Stimulated activated CD8-positive, alpha-beta memory T cell treated with anti-CD3 and anti-CD28 coated beads, Interleukin-2, amount 100 ng/mL, for 1 hour (primary cell): ENCODE measurements at places on chromosomes 7 and 10.
A peak's percentile ranks its signal among the peaks of the same experiment; 100 is the strongest.

- DNase-seq, result no peak
Measured at GRCh38 chr7:77912293-77912692, 113.7 kb downstream of the PHTF2 start.

DNA sequence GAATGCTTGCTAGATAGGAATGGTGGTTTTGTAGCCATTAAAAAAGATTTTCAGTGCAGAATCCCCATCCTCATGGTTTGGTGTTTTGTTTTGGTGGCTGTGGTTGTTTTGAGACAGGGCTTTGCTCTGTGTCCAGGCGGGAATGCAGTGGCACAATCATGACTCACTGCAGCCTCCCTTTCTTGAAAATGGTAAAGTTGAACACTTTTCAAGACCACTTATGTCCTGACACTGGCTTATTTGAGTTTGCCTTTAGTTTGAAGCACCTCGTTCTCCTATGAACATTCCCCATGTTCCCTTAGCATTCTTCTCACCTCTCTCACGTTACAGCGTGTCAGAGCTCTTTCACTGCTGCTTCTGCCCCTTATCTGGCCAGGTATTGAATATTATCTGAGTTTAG is 140.1 kb downstream of the LRRC4 start:
- no peak for DNase-seq

DNA sequence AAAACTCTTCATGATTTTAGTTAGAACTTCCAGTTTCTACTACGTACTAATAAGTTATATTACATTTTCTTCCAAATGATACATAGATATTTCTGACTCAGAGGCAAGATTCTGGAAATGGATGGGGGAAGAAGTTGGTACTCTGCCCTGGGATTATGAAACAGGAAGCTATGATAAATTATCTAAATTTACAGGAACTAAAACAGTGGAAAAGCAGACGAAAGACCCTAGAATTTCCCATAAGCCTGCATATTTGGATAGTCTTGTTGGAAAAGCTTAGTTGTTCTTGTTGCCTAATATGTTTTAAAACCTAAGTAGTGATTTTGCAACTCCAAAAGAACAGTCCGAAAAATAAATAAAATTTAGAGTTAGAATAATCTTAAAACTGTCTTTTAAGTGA is 21.8 kb downstream of the CFAP69 start:
- DNase-seq, result no peak

GRCh38 chr7:28155019-28155660 is 25.5 kb downstream of the JAZF1 start:
- DNase-seq, result no peak

DNA sequence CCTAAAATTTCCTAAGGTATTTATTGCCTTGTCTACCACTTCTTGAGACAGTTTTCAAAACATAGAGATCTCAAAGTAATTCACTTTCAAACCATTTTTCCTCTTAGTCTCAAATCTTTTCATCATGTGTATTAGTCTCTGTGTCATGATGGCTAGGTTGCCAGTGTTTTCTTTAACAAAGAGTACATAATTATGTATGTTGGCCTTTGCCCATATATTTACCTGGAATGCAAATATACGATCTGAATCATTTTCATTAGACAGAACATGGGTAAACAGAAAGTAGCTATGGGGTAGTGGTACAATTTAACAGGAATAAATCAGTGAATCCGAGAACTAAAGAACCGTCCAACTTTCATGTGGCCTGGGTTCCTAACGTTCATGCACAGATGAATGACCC is 852.1 kb upstream of the MBL2 start:
- DNase-seq, result no peak

GRCh38 chr7:67813621-67814292 is 817.1 kb downstream of the TYW1 start:
- DNase-seq, result no peak

DNA sequence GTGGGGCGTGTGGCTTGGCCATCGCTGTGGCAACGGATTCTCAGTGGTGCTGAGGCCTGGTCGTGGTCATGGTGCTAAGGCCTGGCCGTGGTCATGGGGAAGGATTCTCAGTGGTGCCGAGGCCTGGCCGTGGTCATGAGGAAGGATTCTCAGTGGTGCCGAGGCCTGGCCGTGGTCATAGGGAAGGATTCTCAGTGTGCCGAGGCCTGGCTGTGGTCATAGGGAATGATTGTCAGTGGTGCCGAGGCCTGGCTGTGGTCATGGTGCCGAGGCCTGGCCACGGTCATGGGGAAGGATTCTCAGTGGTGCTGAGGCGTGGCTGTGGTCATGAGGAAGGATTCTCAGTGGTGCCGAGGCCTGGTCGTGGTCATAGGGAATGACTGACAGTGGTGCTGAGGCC is 327.9 kb downstream of the ADARB2 start:
- DNase-seq, result no peak

DNA sequence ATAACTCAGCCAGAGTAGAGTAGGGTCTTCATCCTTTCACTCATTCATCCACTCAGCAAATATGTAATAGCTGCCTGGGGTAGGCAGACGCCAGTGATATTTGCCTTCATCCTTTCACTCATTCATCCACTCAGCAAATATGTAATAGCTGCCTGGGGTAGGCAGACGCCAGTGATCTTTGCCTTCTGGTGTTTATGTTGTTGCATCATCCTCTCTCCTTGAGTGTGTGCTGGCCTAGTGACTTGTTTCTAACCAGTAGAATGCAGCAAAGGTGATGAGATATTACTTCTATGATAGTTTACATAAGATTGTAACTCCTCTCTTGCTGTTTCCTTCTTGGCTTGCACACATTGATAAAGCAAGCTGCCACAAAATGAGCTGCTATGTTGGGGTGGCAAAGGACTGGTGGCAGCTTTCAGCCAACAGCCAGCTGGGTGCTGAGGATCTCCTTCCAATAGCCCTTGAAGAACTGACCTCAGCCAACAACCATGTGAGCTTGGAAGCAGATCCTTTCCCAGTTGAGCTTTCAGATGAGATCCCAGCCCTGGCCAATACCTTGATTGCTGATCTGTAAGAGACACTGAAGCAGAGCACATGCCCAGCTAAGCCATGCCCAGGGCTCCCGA is 23.2 kb upstream of the MTPN start:
- no peak for DNase-seq

- DNase-seq, result no peak
Measured at GRCh38 chr10:89364531-89364930, 13.3 kb upstream of the IFIT1B start.

DNA sequence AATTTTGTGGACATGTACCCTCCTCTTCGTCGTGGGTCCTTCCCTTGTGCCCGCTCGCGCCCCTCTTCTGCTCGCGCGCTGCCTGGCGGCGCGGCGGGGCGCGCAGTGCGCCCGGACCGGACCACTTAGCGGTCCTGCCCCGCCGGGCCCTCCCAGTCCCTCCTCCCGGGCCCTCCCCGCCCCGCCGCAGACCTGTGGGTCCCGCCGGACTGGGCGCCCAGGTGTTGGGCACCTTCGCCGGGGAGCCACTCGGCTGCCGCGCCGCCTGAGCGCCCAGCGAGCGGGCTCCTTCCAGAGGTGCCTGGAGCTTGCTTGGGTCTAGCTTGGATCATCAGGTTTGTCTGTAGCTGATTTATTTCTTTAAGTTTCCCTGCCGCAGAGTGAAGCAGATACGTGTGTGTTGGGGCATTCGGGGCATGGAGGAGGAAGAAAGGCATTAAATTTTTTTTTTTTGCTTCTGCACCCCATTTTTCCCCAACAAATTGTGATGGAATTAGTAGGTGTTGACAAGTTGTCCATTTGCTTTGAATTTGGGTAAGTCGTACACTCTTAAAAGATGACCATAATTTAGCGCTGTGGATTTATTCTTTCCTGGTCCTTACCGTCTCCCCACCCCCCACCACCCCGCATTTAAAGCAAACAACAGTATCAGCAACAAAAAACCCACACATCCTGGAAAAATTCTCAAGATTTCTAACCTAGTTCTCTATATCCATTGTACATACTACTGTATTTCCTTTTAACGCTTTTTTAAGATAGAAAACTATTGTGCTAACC is 905 bp downstream of the C1GALT1 start:
- DNase-seq, result peak; percentile 20

- DNase-seq, result no peak
Measured at GRCh38 chr10:127354992-127355391, 158.6 kb upstream of the INSYN2A start.

DNA sequence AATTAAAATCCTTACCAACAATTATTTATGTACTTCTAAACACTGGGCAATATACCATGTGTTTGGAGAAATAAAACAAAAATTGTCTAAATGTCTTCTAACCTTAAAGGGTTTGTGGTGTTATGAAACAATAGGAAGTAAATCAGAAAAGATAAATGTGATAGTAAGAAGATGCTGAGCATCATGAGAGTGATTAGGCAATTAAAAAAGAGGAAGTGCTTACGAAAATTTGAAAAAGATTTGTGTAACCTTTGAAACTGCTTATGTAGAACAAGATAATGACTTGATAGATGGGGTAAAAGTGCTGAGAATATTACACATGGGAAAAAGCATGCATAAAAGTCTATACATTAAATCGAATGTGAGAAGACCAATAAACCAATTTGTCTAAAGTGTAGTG is 573.4 kb upstream of the CNTNAP2 start:
- DNase-seq, result no peak

DNA sequence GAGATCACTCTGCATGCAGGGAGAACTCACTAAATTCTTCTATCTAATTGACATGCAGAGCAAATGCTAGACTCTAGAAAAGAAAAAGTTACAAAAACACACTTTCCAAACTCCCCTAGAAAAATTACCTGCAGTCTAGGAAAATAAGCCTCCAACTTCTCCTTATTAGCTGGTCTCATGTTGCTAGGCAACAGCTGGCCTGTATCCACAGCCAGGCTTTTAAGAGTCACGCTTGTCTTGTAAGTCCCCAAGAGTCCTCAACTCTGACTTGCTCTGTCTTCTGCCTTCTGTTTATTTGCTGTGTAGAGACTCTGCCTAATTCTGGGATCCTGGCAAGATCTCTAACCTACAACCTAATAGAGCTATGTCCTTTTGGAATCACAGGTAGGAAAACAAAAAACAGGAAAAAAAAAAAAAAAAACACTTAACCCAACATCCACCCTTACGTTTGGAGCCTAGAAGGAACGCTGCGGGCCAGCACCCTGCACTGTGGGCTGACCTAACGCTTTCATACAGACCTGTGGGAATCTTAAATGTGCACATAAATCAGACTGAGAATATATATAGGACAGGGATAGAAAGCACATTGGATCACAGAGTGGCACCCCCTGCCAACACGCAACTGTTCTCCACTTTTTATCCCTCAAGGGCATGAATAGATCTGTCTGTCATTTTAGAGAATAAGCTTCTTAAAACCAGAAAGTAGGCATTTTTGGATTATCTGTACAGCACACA is 117.0 kb upstream of the PTPRZ1 start:
- no peak for DNase-seq

GRCh38 chr7:39691821-39692220 is 68.4 kb downstream of the RALA start:
- no peak for DNase-seq

GRCh38 chr7:73605601-73606220 is 18.6 kb downstream of the MLXIPL start:
- no peak for DNase-seq

GRCh38 chr7:31775556-31775955 is 88.5 kb downstream of the PPP1R17 start:
- no peak for DNase-seq

GRCh38 chr10:6044751-6045313 is 17.3 kb downstream of the IL2RA start:
- no peak for DNase-seq

- DNase-seq, result no peak
Measured at GRCh38 chr10:49389361-49389933, 6.4 kb downstream of the DRGX start.

GRCh38 chr10:3348564-3348963 is 176.0 kb upstream of the PITRM1 start:
- no peak for DNase-seq

GRCh38 chr7:31408140-31408729 is 67.7 kb upstream of the NEUROD6 start:
- DNase-seq, result no peak

- no peak for DNase-seq
Measured at GRCh38 chr7:134350709-134351108, 34.0 kb upstream of the SLC35B4 start.

- DNase-seq, result no peak
Measured at GRCh38 chr10:79274279-79275104, 72.8 kb upstream of the PPIF start.

- DNase-seq, result no peak
Measured at GRCh38 chr10:44516891-44517290, 132.0 kb upstream of the CXCL12 start.

DNA sequence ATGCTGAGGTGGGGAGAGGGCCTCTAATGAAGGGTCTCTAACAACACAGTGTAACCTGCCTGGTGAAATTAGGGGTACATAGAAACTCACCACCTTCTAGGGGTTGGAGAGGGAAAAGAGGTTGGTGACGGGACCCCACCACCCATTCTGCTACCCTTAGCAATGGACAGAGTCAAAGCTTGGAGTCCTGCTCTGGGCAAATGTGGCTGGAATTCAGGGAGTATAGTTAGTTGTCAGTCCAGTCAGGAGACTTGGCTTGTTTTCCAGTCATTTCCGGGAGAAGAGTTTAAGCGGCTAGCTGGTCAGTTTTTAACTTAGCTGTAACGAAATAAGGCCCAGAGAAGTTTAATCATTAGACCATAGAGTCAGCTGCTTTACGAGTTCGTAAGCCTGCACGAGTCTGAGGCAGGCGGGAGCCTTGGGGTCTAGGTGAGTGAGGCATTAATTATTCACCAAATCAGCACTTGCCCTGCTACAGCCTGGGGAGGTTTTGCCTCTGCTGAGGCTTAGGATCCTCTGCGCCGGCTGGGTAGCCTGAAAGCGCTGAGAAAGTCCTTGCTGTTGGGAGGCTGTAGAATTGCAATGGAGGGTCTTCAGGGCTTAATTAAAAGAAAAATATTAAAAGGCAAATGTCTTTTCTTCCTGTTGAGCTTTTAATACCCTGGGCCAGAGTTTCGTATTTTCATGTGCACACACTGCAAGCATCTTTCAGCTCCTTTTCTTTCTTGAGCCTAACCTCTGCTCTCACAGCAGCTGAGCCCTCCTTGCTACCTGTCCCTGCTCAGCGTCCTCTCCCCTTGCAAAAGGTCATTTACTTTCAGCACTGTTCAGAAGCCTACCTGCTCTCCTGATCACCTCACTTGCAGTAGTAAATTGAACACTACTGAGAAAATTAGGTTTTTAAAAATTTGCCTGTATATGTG is 1.5 kb upstream of the LAMB1 start:
- DNase-seq, result no peak

GRCh38 chr10:3813986-3814837 is 29.2 kb upstream of the KLF6 start:
- DNase-seq, result no peak

GRCh38 chr10:29874606-29875269 is 184.6 kb downstream of the JCAD start:
- DNase-seq, result no peak

GRCh38 chr10:70652761-70653657 is 19.3 kb upstream of the ADAMTS14 start:
- no peak for DNase-seq

DNA sequence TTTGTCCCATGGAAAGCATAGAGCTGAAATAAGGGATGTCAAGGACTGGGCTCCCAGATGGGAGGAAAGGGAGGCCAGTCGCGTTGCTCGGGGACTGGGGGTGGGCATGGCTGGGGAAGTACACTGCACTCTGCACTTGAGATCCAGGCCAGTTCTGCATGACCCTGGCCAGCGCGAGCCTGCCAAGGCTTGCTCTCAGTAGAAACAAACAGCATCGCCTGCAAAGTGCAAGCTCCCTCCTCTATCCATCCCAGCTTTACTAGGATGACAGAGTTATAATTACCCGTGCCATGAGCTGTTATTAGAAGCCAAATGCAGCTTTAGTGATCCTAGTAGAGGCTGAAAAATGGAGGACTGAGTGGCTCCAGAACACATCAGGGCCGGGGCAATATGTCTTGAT is 43.9 kb upstream of the PDCD4 start:
- DNase-seq, result no peak

- DNase-seq, result no peak
Measured at GRCh38 chr10:46070749-46071148, 24.7 kb upstream of the MSMB start.
